ENCODE measurements at places on chromosomes 2 and 18.

- DNase-seq, result no peak
Observed at GRCh38 chr2:28232295-28232694, 160.4 kb upstream of the FOSL2 start.

DNA sequence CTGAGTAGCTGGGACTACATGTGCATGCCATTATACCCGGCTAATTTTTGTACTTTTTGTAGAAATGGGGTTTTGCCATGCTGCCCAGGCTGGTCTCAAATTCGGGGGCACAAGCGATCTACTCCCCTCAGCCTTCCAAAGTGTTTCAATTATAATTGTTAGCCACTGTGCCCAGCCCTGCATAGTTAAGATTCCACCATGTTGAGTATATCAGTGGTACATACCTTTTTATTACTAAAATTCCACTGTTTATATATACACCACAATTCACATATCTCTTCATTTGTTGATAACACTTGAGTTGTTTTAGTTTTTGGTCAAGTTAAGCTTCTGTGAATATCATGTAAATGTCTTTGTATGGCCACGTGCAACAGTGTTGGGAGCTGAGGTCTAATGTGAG lies 12.8 kb upstream of the FMNL2 start:
- DNase-seq, result no peak

- DNase-seq, result no peak
Observed at GRCh38 chr2:236550701-236551465, 18.7 kb upstream of the ACKR3 start.

GRCh38 chr2:234597576-234597861 lies 100.6 kb upstream of the ARL4C start:
- DNase-seq, result no peak

GRCh38 chr2:18066894-18067293 lies 188.4 kb downstream of the KCNS3 start:
- no peak for DNase-seq

DNA sequence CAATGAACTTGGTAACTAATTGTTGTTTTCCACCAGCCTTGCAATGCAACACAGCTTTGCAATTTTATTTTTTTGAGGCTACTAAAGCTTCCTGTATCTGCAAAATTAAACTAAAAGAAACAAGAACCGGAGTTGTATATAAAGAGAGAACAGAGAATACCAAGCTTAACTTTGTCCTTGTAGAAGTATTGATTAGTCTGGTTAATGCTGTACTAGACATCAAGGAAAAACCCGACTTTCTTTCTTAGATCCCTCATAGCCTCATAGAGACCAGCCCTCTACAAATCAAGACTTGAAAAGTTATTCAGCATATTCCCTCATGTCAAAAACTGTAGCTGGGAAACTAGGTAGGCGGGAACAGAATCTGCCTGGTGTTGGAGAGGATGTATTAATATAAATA lies 1.7 kb upstream of the ASAP2 start:
- DNase-seq, result no peak

DNA sequence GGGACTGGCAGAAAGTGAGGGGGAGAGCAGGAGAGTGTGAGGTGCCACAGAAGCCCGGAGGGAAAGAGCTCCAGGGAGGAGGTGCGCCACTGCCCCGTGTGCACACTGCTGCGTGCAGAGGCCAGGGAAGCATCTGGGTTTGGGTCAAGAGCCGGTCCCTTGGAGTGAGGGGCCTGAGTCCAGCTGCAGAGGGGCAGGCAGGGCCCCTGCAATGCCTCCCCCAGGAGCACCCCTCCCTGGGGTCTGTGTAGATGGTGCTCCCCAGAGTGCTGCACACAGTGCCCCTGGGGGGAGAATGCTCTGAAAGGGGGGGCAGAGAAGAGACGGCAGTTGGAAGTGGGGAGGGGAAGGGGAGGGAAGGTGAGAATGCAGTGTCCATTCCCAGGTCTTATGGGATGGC lies 3.7 kb upstream of the LIMS2 start:
- no peak for DNase-seq

DNA sequence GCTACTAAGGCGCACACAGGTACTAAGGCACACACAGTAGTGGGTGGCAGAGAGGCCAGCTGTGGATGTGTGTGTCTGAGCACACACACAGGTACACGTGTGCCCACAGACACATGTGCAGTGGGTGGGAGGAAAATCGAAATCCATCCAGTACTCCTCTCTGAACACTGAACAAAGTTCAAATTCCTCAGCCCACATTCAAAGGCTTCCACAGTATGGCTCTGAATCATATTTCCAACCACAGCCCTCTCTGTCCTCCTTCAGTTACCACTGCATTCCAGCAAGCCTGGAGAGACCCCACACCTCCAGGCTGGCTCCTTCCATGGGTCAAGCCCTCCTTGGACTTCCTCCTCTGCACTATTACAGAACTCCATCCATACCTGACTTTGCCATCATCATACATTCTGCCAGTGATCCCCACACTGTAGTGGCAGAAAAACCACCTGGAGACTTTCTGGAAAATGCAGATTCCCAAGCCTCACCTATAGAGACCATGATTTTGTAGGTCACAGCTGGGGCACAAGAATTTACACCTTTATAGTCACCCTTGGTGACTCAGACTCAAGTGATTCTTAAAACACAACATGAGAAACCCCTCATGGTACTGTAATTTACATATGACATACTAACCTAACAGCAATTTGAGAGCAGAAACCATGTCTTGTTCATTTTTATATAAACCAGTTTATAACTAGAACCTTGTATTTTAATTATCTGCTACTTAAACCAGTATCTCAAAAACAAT lies 31.4 kb downstream of the EPG5 start:
- no peak for DNase-seq

DNA sequence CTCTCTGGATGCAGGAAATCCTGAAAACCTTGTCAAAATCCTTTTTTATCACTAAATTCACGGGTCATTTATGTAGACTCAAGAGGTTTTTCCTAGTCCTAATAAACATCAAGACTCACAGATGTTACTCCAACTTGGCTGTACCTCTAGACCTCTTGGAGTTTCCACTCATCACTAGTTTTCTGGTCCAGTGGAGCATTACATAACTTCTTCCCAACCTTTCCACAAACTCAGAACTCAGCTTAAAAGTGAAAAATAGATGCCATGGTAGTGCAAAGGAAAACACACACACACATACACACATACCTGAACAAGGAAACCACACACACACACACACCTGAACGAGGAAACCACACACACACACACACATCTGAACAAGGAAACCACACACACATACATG lies 807.2 kb downstream of the LRP1B start:
- DNase-seq, result no peak

- DNase-seq, result no peak
Observed at GRCh38 chr2:161981679-161982250, 92.2 kb downstream of the DPP4 start.

DNA sequence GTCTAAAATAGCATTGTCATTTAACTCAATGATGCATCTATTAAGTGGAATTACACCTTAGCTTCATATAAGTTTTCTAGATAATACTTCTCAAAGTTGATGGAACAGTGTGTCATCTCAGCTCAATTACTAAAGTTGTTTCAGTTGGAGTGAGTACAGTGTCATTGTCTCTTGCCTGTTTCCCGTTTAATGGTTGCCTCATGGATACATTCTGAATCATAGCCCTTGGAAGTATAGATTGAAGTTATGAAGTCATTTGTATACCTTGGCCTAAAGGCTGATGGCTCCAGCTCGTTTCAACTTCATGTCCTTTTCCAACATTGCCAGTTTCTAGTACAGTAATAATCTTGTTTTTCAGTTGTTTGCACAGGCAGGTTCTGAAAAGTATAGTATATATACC lies 130.5 kb upstream of the NOSTRIN start:
- DNase-seq, result no peak

DNA sequence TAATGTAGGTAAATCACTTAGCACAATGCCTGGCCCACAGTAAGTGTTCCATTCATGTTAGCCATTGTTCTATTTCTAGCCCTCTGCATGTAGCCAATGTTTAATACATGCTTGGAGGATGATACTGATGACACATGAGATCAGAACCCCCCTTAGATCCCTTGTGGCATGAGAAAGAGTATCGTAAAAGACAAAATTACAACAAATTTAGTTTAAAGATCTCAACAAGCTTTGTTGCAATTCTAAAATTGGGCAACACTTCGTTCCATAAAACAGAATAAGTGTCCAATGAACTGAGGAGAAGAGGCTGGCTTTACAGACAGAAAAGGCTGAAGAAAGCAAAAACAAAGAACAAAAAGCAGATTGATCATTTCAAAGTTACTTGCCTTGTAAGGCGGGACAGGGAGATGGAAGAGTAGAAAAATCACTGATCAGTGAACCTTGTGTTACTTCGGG lies 148.7 kb upstream of the SLC1A4 start:
- no peak for DNase-seq

DNA sequence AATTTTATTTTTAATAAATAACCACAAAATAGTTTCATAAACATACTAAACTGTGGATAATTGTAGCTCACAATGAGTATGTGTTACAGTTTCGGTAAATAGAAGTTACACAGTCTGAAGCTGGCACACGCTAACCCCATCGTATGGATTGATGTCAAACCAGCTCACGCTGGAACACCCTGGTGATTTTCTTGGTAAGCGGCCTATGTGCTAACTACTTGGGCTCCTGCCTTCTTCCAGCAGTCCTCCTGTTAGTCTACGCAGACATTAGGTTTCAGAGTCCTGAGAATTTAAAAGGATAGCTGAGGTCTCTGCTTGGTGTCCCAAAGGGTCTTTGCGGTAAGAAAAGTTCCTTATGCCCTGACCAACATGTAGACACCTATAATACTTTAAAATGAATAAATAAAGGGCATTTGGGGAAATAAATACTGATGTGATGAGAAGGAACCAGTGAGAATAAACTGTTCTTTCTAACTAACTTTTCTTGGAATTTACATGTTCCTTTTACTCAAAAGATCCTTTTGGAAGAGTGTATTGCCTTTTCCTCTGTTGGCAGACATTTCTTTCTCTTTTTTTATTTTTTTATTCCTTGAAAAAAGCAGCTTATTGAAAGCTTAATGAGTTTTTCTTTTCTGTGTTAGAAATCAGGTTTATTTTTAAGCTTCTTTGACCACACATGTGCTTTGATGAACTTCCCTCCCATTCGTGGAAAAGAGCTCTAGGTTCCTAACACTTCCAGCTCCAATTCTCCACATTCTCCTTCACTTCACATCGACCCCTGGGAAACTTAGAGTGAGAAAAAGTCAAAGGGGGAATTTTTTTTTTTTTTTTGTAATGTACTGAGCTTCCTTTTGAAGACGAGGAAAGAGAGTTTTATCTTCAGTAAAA lies 322.2 kb downstream of the IRS1 start:
- DNase-seq, result no peak

DNA sequence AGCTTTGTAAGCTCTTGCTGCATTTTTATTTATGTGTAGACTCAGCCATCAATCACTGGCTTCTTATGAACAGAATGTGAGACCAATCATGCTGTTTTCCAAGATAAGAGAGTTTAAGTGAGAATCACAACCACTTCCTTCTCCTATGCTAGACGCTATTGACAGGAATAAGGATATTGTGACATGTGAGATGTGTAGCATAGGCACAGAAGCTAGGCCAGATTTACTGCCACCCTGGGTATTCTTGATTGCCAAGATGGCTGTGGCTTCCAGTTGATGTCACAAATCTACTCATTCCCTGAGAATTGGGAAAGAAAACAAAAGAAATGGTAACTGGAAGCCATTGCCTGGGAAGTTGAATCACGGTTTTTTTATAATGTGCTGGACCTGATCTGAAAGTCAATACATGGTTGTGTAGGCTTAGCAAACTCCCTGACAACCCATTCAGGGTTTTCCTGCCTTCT lies 49.9 kb downstream of the RAB27B start:
- DNase-seq, result no peak

DNA sequence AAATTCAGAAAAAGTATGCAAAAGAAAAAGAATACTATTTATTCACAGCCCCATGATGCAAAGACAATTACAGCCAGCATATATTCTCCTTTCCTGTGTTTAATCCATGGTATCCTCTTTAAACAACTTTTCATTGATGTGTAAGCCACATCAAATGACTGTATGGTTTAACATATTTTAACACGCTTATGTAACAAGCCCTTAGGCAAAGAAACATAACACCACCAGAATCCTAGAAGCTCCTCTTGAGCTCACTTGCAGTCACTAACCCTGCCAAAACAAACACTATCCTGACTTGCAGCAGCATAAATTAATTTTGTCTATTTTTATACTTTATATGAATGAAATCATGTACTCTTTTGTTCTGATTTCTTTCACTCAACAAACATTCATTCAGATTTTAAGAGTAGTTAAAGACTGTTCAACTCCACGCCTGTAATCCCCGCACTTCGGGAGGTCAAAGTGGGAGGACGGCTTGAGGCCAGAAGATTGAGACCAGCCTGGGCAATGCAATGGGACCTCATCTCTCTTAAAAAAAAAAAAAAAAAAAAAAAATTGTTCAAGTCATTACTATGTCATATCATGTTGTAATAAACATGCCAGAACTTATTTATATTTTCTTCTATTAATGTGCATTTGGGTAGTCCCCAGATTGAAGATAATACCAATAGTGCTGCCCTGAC lies 226.3 kb downstream of the NBAS start:
- no peak for DNase-seq

GRCh38 chr2:24317491-24317920 lies 42.8 kb downstream of the ITSN2 start:
- no peak for DNase-seq

- no peak for DNase-seq
Observed at GRCh38 chr2:12287220-12287751, 429.4 kb upstream of the TRIB2 start.

DNA sequence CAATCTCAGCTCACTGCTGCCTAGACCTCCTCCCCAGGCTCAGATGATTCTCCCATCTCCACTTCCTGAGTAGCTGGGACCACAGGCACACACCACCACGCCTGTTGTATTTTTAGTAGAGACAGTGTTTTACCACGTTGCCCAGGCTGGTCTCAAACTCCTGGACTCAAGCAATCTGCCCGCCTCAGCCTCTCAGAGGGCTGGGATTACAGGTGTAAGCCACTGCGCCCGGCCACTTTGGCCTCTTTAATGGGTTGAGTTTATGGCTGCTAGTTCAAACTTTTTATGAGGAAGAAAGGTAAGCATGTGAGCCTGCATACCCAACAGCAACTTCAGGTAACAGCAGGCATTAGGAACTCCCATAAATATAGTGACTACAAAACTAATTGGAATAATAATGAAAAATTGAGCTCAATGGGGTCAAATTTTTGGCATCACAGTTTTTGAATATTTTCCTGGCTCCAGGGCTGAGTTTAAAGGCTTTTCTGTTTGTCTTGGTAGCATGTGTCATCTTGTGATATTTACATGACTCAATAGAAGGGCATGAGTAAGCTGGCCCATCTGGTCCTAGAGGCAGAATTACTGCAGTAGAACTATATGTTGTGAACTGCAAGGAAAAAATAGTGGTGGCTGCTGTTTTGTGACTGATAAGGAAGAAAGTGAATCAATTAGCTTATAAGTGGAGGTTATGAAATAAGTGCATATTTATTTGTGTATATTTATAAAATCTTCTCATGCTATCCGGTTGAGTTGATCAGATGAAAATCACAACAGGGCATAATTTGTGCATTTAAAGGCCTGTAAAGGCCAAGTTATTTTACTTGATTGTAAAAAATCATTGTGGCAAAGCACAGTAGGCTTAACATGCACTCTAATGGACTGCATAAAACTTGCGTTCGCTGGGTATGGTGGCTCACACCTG lies 24.8 kb downstream of the GALM start:
- DNase-seq, result no peak

All from stimulated activated CD4-positive, alpha-beta T cell treated with anti-CD3 and anti-CD28 coated beads, Interleukin-15, amount 100 ng/mL, for 48 hours (primary cell).